ENCODE measurements at places on chromosomes 11 and 22. TPM values are rescaled to one million over a fixed set of nuclear protein-coding genes. Genes with fewer than 3 reads are reported as not detected.

Gene KRTAP5-4
- total RNA-seq = not detected

- H3K27ac ChIP-seq = no peak overlapping the region
- H3K4me3 ChIP-seq = no peak overlapping the region
- H3K36me3 ChIP-seq = no peaks in the 10 kb centered on the region
- H3K4me1 ChIP-seq = no peaks in the 10 kb centered on the region
Measured at GRCh38 chr11:64523456-64524157, 67.4 kb upstream of the SLC22A12 start.

GRCh38 chr11:16942342-16942741 is 71.9 kb downstream of the PLEKHA7 start:
- H3K4me1 ChIP-seq = peaks cover 11% of the 10 kb centered on the region
- H3K27ac ChIP-seq = no peak overlapping the region
- no peaks in the 10 kb centered on the region for H3K36me3 ChIP-seq
- H3K4me3 ChIP-seq = no peak overlapping the region
- DNase-seq = no peak

DNA sequence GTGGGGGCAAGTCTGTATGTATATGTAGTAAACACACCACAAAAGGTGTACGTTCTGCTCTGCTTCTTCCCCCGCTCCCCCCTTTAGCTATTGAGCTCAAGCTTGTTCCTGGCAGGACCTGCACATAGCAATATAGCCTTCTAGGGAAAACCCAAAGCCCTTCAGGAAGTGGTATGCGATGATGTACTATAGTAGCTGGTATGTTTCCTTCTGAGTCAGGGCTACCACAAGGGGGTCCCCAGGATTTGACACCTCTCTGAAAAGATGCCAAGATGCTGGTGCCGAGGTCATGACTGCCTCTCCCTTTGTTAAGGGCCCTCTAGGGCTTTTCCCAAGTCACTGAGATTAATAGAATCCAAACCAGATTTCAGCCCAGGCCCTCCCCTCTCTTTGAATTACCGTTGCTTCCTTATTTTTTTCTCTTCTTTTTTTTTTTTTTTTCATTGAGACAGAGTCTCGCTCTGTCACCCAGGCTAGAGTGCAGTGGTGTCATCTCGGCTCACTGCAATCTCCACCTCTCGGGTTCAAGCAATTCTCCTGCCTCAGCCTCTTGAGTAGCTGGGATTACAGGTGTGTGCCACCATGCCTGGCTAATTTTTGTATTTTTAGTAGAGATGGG is 268.4 kb downstream of the ETS1 start:
- H3K36me3 ChIP-seq = peaks cover 62% of the 10 kb centered on the region
- no peaks in the 10 kb centered on the region for H3K27me3 ChIP-seq
- peak; percentile 90 for DNase-seq
- peak overlapping the region; percentile 9 for H3K4me3 ChIP-seq
